ENCODE measurements at places on chromosomes 7 and 10. TPM values are rescaled to one million over a fixed set of nuclear protein-coding genes. Genes with fewer than 3 reads are reported as not detected.
A peak's percentile ranks its signal among the peaks of the same experiment; 100 is the strongest.

DNA sequence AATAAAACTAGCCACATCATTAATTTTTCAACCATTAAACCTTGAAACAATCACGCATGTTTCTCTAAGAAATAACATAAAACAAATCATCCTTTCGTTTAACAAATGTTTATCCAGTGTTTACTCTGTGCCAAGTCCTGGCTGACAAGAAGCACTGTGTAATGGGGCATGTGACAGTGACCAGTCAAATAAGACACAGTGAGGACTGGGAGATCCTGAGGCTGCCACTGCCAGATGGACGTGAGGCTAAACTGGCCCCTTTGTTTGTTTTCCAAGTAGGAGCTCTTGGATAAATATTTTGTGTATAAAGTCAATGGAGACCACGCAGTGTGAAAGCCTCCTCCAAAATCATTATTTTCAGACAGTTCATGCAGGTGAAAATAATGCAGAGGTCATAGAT is 626.2 kb downstream of the SUGCT start:
- no peak for DNase-seq

DNA sequence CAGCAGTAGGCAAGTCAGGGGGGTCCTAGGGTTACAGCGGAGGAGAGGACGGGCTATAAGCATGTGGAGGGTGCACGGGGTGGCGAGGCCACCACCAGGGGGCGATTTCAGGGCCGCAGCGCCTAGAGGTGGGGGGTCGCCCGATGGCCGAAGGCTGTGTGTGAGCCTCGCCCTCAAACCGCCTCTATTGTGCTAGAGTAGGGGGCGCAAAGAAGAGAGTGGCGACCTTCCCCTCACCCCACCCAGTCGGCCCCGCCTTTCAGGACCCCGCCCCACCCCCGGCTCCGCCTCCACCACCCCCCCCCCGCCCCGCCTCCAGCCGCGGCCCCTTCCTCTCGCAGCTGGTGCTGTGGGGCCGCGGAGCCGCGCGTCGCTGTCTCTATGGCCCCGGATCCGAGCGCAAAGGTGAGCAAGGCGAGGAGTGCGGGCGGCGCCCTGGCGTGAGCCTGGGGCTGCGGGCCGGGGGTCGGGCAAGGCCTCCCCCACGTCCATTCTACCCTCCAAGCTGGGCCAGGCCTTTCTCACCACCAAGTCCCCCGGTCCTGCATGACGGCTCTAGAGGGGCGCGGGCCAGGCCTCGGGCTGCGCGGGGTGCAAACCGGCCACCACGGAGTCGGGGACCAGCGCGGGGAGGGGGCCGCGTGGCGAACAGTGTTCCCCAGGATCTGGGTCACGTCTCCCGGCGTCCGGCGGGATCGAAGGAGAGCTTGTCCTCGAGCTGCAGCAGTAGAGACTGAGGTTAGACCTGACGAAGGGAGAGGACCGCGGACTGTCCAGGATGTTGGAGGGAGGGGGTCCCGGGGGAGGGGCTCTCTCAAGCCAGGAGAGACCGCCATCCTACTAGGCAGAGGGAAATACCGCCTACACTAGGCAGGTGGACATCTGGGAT is at the start of gene SEMA4G:
TSS of gene SEMA4G (plus strand) at position 318 of the 889 bp plus-strand sequence. CDS start 3,409 bp downstream, outside the sequence.
- DNase-seq, result peak; percentile 86

- no peak for DNase-seq
Measured at GRCh38 chr7:77367976-77368375, 48.2 kb downstream of the GSAP start.

- DNase-seq, result no peak
Measured at GRCh38 chr7:116527521-116527920, 2.7 kb downstream of the CAV1 start.

DNA sequence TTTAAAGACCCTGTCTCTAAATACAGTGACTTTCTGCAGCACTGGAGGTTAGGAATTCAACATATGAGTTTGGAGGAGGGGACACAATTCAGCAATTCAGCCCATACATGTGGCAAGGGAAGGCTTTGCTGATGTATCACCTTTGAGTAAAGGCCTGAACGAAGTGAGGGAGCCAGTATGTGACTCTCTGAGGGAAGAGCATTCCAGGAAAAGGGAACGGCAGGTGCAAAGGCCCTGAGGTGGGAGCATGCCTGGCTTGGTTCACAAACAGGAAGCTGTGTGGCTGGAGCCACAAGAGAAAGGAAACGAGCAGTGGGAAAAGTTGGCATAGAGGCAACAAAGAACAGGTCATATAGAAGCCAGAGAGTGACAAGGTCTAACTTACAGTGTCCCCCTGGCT is 72.9 kb downstream of the MTPN start:
- no peak for DNase-seq

DNA sequence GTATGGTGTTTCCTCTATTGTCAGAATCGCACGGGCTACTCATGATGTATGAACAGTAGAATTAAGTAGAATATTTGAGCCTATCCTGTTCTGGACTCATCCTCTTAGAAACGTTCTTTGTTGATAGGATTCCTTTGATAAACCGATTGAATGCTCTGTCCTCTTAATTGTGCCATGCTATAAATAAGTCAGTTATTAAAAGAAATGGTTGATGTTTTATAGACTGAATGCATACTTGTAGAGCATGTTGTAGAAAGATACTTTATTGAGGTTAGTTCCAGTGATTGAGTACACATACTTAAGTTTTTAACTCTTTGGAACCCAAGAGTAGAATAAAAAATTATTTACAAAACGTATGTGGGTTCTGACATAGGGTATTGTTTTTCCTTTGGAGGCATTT is 54.9 kb upstream of the HBP1 start:
- no peak for DNase-seq

DNA sequence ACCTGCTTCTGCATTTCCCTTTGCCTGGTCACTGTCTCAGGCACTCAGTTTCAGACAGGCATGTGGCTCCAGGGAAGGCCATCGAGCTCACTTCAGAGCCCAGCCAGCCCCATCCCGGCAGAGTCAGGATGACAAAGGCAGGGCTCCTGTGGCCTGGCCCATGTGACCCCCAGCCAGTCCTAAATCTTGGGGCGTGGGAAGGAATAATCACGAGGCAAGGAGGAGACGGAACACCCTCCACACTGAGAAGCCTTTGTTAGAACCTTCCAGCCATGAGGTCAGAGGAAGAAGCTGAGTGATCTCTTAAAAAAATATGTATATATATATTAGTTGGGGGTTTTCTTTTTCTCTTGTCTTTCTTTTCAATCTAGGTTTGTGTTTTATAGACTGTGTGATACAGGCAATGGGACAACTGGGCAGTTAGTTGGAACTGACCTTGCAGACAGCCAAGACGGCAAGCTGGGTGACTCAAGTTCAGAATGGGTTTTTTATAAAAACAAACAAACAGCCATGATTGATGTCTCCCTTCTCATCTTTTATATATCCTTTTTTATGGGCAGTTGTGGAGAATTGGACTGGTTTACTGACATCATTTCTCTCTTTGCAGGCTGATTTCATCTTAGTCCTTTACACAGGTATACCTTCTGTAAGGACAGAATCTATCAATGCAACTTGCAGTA is 60.8 kb downstream of the CHN2 start:
- no peak for DNase-seq

DNA sequence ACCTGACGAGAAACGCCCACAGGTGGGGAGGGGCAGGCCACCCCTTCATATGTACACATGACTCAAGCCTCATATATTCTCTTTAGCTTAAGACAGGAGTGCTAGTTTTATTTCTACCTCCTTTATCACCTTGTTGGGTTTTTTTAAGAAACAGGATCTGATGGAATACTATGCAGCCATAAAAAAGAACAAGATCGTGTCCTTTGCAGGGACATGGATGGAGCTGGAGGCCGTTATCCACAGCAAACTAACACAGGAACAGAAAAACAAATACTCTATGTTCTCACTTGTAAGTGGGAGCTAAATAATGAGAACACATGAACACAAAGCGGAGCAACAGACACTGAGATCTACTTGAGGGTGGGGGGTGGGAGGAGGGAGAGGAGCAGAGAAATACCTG is 11.2 kb upstream of the HUS1 start:
- DNase-seq, result no peak

CPA5 gene
- not detected for total RNA-seq

Data from GM23338 (cell line).